ENCODE measurements at places on chromosomes 6 and 20.
A peak's percentile ranks its signal among the peaks of the same experiment; 100 is the strongest.

DNA sequence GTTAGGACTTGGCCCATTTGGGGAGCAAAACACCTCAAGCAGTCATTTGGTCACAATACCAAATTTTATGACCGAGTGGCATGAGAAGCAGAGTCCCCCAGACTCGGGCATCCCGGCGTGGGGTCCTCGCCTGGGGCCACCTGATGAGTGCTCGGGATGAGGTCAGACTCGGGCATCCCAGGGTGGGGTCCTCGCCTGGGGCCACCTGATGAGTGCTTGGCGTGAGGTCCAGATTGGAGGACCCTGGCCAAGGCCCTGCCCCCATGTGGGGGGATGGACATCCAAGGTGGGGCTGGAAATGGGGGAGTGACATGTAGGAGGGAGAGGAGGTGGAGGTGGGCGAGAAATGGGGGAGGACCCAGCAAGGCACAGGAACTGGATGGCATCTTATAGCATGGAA, 56.1 kb upstream of the CST7 start:
- no peak for DNase-seq

- no peak for DNase-seq
These were observed 76.5 kb upstream of the ADGRF1 start for GRCh38 chr6:47118611-47119010.

DNA sequence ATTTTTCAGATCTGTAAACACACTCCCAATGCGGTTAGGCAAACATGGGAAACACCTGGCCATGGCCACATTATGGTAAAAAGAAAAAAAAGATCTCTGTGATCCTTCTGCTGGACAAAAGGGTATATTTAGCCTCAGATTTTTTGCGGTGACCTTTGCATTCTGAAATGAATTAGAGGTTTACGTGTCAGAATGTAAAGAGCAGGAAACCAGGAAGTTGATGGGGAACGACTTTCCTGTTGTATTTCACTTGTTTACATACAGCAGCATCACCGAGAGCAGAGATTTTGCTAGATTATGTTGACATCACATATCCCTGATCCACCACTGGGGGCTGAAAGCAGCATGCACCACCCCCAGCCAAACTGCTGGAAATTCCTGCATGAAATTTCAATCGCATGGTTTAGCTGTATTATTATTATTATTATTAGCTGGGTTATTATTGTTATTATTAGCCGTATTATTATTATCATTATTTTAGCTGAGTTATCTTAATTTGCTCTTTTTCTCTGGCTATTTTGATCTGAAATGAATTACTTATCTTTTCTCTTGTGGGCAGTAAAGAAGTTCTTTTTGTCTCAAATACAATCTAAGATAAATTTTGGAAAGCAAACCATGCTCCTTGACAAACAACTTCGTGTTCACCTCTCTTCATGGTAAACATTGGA, 189.4 kb downstream of the ZFP64 start:
- peak; percentile 13 for DNase-seq

GRCh38 chr6:138374815-138375214, 2.9 kb upstream of the SMIM28 start:
- DNase-seq: no peak

- no peak for DNase-seq
These were observed 87.7 kb downstream of the RNF182 start for GRCh38 chr6:14012313-14013030.

- no peak for DNase-seq
These were observed 42.4 kb downstream of the RNGTT start for GRCh38 chr6:88920774-88921733.

GRCh38 chr6:163526346-163526745, 111.8 kb downstream of the QKI start:
- no peak for DNase-seq

- no peak for DNase-seq
These were observed 24.2 kb downstream of the UQCC2 start for GRCh38 chr6:33686981-33687975.

DNA sequence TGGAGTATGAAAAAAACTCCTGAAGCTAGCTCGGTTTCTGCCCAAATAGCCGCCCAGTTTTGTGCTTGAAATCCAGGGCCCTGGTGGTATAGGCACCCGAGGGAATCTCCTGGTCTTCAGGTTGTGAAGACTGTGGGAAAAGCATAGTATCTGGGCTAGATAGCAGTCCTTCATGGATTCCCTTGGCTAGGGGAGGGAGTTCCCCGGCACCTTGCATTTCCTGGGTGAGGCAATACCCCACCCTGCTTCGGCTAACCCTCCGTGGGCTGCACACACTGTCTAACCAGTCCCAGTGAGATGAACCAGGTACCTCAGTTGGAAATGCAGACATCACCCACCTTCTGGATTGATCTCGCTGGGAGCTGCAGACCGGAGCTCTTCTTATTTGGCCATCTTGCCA, 184.5 kb upstream of the SLC35B3 start:
- no peak for DNase-seq

DNA sequence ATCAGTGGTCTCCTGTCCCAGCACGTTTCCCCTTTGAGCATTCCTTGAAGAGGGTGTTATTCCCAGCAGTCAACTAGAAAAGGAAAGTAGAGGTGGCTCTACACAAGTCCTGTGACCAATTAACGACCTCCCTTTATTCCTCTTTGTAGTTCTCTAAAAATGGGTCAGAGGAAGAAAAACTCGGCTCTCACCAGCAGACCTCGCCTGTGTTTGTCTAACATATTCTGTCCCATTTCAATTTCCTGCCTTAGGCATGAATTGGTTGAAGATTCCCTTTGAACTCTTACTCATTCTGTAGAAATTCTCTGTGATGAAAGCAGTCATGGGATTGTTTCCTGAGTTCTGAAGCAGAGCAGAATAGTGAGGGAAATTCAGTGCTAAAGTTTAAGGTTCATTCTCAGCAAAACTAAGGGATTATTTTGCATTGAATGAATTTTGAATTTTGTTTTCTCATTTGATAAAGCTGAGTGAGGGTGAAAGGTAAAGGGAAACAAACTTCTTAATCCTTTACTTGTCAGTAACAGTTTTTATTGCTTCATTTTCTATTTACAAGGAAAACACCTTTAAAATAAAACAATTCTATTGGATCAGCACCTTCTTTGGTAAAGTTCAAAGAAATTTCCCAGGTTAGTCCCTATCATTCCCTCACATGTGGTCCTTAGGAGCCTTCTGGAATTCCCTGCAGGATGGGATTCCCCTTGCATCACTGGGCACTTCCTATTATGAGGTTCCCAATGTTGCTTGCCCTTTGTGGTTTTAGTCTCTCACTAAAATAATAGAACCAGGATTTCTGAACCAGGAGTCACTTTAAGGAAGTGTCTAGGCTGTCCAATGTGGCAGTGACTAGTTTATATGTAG, 105.8 kb downstream of the SLX4IP start:
- DNase-seq: no peak

- peak; percentile 67 for DNase-seq
These were observed 172.1 kb upstream of the GGTLC1 start for GRCh38 chr20:24160563-24161281.

DNA sequence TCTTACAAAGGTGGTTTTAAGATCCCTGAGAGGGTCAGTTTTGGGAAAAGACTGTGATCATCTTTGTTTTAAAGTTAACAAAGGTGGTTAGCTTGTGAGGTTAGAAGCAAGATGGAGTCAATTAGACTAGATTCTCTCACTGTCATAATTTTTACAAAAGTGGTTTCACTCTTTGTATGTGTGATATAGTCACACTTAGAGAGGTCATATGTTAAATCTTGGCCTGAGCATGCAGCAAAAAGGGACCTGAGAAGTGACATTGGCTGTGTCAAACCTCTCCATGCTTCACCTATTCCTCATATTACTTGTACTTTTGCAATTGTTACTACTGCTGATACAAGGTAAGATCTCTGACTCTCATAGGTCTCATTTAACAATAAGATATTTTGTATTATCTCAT, 368.0 kb downstream of the TBC1D32 start:
- DNase-seq: no peak

GRCh38 chr6:159068904-159069578, 24.2 kb upstream of the TAGAP start:
- no peak for DNase-seq

GRCh38 chr20:53623454-53624211, 30.0 kb upstream of the ZNF217 start:
- peak; percentile 45 for DNase-seq

DNA sequence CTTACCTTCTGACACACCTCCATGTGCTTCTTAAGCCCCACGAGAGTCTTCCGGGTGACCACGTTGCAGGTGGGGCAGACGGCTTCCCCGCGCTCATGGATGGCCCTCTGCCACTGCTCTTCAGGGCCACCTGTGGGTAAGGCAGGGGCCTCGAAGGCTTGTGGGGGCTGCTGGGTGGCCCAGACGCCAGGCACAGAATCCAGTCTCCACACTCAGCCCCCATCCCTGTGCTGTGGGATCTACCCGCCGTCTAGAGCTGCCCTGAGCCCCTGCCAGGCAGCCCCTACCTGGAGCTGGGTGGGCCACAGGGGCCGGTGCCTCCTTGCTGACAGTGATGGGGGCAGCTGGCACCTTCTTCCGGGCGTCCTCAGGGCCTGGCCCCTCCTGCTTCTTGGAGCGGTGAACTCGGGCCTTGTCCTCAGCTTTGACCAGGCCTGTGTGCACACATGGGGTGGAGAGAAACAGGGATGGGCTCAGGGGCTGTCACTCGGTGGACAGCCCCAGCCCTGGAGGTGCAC, 5.9 kb downstream of the ZNF512B start:
- DNase-seq: no peak

DNA sequence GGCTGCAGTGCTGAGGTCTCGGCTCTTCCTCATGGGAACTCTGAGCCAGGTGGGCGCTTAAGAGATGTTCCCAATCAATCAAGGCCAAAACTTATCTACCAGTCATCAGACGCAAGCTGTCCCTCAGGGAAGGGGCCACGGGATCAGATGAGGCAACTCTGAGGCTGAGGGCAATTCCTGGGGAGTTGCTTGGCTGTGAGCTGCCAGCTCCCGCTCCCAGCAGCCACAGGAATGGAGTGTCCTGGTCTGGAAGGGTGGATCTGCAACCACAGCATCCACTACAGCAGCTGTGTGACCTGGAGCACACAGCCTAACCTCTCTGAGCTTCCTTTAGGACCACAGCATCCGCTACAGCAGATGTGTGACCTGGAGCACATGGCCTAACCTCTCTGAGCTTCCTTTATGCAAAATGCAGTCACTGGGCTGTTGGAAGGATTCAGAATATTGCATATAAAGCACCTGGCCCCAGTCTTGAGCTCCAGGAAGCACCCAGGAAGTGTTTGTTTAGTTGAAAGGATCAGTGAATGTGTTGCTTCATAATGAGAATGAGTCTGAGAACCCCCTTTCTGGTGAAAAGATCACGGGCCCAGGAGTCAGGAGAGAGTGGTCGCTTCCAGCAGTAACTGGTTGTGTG, 60.9 kb downstream of the TFAP2C start:
- no peak for DNase-seq

GRCh38 chr20:63171991-63172390, 43.9 kb downstream of the YTHDF1 start:
- no peak for DNase-seq

GRCh38 chr20:4891997-4892396, 109.3 kb downstream of the SLC23A2 start:
- no peak for DNase-seq

DNA sequence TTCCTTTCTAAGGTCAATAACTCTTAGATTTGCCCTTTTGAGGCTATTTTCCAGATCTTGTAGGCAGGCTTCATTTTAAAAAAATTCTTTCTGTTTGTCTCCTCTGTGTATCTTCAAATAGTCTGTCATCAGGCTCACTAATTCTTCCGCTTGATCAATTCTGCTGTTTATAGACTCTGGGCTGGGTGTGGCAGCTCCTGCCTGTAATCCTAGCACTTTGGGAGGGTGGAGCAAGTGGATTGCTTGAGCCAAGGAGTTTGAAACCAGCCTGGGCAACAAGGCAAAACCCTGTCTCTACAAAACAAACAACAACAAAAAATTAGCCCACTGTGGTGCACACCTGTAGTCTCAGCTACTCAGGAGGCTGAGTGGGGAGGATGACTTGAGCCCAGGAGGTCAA, 40.0 kb upstream of the SCP2D1 start:
- no peak for DNase-seq

DNA sequence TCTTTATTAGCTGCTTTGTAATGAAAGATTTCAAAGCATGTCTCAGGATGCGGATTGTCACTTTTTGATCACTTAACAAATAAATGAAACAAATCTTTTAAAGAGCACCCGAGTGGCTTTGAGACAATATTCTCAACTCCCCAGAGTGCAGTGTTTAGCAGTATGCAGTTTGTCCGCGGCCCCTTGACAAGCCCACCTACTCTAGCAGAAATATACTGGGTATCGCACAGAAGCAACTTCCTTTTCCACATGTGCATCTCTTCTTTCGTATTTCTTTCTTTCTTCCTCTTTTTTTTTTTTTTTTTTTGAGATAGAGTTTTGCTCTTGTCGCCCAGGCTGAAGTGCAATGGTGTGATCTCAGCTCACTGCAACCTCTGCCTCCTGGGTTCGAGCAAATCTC, 84.5 kb upstream of the FAM184A start:
- no peak for DNase-seq

GRCh38 chr20:20549704-20550103, 162.7 kb downstream of the RALGAPA2 start:
- DNase-seq: no peak

DNA sequence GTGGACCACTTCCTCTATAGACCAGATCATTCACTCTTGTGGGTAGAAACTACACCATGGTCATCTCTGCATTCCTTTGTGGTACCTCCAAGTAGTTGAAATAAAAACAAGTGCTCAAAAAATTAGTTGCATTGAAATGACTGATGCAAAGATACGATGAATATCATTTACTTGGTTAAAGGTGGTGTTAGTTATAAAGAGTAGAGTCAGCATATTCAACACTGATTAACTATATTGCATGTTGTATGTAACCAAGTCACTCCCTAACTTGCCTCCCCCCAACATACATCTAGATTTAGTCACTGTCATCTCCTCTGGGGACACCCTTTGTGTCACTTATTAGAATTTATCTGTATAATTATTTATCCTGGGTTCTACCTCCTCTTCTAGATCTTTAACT, 77.7 kb downstream of the SHLD1 start:
- no peak for DNase-seq

DNA sequence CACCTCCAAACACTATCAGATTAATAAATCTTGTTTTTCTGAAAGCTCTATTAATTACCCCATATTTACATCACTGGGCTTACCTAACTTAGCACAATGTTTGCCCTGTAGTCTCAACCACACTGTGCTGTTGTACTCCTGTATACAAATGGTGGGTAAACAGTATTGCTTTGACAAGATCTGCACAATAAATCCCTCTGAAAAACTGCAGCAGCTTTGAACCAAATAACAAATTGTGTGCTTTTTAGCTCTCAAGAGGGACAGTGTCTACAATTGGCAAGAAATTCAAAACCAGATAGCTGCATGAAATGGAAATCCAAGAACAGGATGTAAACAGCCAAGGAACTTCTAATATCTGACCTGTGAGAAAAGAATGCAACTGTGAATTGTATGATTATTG, 10.4 kb downstream of the KIF6 start:
- DNase-seq: no peak

GRCh38 chr6:12324099-12324498, 33.9 kb downstream of the EDN1 start:
- DNase-seq: no peak

- DNase-seq: no peak
These were observed 181.3 kb downstream of the KIF6 start for GRCh38 chr6:39543950-39544349.

GRCh38 chr6:167827583-167828324, 1.0 kb downstream of the AFDN start:
- DNase-seq: peak; percentile 76

- no peak for DNase-seq
These were observed 124.4 kb upstream of the AFDN start for GRCh38 chr6:167702241-167702827.
